Bone marrow (tissue), 2 donors: ENCODE measurements at places on chromosomes 6 and 20.

DNA sequence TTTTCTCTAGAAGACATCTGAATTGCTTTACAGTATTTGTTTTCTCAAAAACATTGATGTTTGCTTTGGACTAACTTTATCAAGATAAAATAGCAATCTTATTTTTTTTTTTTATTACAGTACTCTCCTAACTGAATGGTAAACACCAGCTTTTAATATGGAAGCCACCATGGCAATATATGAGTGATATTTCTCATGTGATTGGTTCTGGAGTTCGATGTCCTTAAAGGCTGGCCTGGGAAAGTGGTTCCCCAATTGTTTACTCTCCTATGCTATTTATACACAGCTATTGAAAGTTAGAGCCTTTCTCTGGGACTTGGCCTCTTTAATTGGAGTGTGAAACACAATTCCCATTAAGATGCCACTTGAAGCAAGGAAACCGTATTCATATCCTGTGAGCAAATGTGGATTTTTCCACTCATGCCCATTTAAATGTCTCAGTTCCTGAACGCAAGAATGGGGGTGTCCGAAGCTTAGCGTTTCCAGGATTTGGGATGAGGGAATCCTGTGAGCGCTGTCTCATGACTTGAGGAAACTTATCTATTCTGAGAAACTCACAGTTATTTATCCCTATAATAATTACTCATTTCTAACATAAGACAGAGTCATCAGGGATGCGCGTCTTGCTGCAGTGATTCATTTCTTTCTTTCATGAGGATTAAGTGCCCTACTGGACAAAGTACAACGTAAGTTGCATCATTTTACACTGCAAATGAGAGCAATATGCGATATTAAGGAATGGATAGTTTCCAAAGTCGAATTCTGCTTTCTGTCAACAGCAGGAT is 143.3 kb upstream of the PREP start:
- DNase-seq, result no peak

DNA sequence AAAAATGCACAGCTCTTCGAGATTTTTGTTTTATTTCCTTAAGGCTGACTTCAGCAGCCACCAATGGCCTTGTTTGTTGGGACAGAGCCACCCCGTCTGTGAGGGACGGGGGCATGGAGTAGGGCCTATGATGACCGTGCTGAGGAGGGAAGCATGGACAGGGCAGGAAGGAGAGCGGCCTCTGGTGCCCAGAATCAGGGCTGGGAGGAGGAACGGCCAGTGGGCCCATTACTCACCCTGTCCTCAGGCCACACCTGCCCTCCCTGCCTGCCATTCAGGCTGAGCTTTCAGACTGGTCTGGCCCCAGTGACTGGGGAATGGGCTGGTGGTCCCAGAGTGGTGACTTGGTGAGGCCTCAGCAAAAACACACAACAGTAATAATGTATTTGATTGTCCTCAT is 104.4 kb downstream of the SMOC2 start:
- no peak for DNase-seq

DNA sequence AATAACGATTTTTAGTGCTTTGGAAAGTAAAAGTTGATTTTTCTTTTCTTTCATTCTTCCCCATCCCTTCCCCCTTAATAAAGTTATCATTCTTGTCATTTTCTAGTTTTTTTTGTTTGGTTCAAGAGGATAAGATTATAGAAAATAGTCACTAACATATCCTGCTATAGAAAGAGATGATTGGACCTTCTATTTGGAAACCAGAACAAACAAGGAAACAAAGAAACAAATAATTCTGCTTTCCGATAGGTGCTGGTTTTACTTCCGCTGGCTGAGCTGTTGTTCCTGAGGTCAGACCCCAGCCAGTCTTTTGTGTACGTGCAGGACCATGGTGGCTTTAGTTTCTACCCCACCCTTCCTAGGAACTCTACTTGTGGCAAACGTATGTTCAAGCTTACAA is at the start of gene CDH26:
Gene CDH26 (plus strand): TSS at position 301 of the 400 bp plus-strand sequence. CDS start 304 bp downstream, outside the sequence.
- no peak for DNase-seq

DNA sequence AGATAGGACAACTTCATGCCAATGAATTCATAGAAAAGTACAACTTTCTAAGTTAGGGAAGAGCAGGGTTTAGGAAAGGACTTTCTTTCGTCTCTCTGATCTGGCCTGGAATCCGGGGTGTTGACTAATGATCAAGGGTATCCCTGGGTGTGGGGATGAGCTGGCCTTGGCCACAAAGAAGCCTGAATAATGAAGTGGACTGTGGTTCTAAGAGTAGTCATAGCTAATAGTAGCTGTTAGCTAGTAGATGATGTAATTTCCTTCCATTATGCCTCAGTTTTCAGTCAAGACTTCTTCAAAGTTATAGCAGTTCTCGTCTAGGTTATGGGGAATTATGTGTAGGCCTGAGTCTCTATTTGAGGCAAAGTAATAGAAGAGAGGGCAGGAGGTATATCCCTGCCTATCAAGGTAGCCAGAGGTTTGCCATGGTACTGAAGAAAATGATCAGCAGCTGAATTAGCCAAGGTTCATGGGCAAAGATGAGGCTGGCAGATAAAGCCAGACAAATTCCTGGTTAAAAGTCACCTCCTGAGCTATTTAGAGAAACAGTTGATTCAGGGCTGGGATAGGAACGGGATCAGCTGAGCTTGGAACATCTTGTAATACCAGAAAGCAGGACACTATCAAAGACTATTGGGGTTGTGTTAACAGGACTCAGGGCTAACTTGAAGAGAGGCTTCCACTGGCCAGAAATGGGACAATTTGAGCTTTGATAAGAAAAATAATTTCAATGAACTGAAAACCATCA is 18.7 kb upstream of the TRPC4AP start:
- no peak for DNase-seq
